ENCODE measurements at places on chromosomes 11 and 22. TPM values are rescaled to one million over a fixed set of nuclear protein-coding genes. Genes with fewer than 3 reads are reported as not detected.

Gene PNPLA3
- total RNA-seq: 24.6 TPM

Gene YPEL4
- 0.13 TPM for total RNA-seq

Gene MFRP
- total RNA-seq: not detected

Gene ZFP91
- 29.5 TPM for total RNA-seq

Gene GGTLC2
- not detected for total RNA-seq

Gene MUC5AC
- not detected for total RNA-seq

Gene OTOG
- 2.4 TPM for total RNA-seq

Gene PITPNM1
- 52.7 TPM for total RNA-seq

Gene GAL
- total RNA-seq: 234 TPM

Gene SHANK3
- total RNA-seq: 6.0 TPM

Gene GLYATL1B
- not detected for total RNA-seq

Gene GLYATL1
- total RNA-seq: 10.7 TPM

Gene NRXN2
- 11.5 TPM for total RNA-seq

Gene KRTAP5-8
- total RNA-seq: not detected

Gene TRIM48
- not detected for total RNA-seq

Gene CCDC87
- total RNA-seq: 1.1 TPM

Gene OLFML1
- total RNA-seq: 0.24 TPM

Gene OR2D2
- 0.29 TPM for total RNA-seq

Gene LRRN4CL
- total RNA-seq: not detected

Gene ARFGAP3
- 15.8 TPM for total RNA-seq

Gene CHRM1
- total RNA-seq: not detected

Gene SLC1A2
- total RNA-seq: 1.4 TPM

Gene CNGA4
- total RNA-seq: not detected

Gene APOBEC3H
- total RNA-seq: 0.47 TPM

Gene DDTL
- total RNA-seq: 2.1 TPM

Gene CCDC73
- not detected for total RNA-seq

Gene SESN3
- 29.8 TPM for total RNA-seq

Gene SLC15A3
- 33.7 TPM for total RNA-seq

Gene ZMAT5
- total RNA-seq: 13.8 TPM
